ENCODE measurements at places on chromosomes 11 and 22. TPM values are rescaled to one million over a fixed set of nuclear protein-coding genes. Genes with fewer than 3 reads are reported as not detected.

CARD18 gene
- total RNA-seq: not detected

SEZ6L gene
- total RNA-seq: 0.11 TPM

TRIM49 gene
- total RNA-seq: not detected

TSSK2 gene
- not detected for total RNA-seq

RBFOX2 gene
- total RNA-seq: 3.0 TPM

OR8G1 gene
- not detected for total RNA-seq

SART1 gene
- total RNA-seq: 103 TPM

NEFH gene
- total RNA-seq: 0.12 TPM

DNA sequence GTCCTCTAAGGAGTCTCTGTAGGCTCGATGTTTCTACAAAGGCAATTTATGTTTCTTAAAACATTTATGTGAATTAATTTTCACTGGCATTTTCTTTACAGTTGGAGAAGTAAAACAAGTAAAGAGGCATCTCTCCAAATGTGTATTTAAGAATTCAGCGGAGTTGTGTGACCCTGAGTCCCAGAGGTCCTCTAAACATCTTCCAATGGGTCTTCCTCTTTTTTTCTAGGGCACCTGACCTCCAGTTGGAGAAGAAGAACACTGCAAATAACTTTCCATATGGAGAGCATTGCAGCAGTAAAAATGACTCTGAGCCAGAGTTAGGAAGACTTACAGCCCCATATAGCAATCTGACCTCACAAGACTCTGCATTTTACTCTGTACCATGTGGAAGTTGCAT, 480.5 kb upstream of the RAG2 start:
- no peaks in the 10 kb centered on the region for H3K4me1 ChIP-seq
- H3K27me3 ChIP-seq: no peaks in the 10 kb centered on the region
- no peaks in the 10 kb centered on the region for H3K36me3 ChIP-seq

- DNase-seq: peak; percentile 14
- peak overlapping the region; percentile 13 for H3K27ac ChIP-seq
- H3K27me3 ChIP-seq: no peaks in the 10 kb centered on the region
- peaks cover 97% of the 10 kb centered on the region for H3K4me1 ChIP-seq
- peaks cover 9% of the 10 kb centered on the region for H3K36me3 ChIP-seq
- H3K4me3 ChIP-seq: no peak overlapping the region
Measured at GRCh38 chr11:114160894-114161293, 101.4 kb downstream of the ZBTB16 start.

GRCh38 chr11:78192911-78193351, 4.2 kb downstream of the USP35 start:
- no peaks in the 10 kb centered on the region for H3K36me3 ChIP-seq
- H3K4me3 ChIP-seq: no peak overlapping the region
- DNase-seq: no peak
- peaks cover 13% of the 10 kb centered on the region for H3K4me1 ChIP-seq
- no peak overlapping the region for H3K27ac ChIP-seq

DNA sequence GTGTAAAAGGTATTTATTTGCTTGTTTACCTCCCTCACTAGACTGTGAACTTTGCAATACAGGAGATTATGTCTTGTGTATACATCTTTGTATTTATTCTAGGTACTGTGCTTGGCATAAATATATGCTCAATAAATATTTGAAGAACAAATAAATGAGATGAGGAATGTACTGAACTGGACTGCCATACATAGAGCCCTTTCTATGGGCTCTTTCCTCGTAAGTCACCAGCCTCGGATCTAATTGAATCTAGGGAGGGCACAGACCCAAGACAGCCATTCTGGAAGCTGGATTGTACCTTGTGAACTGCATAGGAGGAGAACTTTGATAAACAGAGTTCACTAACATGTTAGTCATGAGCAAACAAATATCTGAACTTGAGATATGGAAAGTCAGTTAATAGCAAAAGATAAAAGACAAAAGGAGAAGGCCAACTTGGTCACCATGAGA, 503.9 kb downstream of the INSC start:
- no peaks in the 10 kb centered on the region for H3K36me3 ChIP-seq
- H3K4me3 ChIP-seq: no peak overlapping the region
- no peak for DNase-seq

DNA sequence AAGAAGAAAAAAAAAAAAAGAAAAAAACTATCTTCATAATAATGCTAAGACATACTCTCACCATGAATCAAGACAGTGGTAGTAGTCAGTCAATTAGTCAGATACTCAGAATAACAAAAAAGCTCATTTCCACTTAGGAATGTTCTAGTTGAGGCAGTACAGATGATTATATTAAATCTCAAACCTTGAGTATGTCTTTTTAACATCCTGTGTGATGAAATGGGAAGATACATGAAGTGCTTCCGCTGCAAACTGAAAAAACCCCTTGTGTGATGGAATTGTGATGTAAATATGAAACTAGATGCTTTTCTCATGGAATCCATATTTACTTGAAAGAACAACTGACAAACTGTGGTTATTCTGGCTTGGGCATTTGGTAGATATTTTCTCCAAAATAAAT, 13.7 kb downstream of the AMOTL1 start:
- H3K4me1 ChIP-seq: no peaks in the 10 kb centered on the region
- H3K4me3 ChIP-seq: no peak overlapping the region

- no peak for DNase-seq
- H3K27ac ChIP-seq: no peak overlapping the region
- H3K27me3 ChIP-seq: no peaks in the 10 kb centered on the region
- no peak overlapping the region for H3K4me3 ChIP-seq
- H3K4me1 ChIP-seq: no peaks in the 10 kb centered on the region
- H3K36me3 ChIP-seq: no peaks in the 10 kb centered on the region
Measured at GRCh38 chr11:68658661-68659060, 25.7 kb upstream of the GAL start.

DNA sequence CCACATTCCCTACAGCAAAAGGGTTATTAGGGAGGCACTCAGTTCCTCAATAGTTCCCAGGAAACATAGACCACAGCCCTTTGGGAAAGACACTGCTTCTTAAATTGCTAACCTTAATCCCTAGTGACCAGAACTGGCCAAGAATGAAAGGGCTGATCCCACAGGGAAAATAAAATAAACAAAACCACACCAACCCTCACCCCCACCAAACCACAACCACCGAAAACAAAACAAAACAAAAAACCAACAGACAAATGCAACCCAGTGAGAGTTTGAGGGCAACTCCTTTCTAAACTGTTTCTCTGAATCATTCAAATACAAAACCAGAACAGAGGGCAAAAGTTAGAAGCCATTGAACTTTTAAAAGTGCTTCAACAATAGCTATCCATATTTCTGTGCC, 57.2 kb downstream of the NAV2 start:
- no peaks in the 10 kb centered on the region for H3K27me3 ChIP-seq
- no peak overlapping the region for H3K4me3 ChIP-seq
- H3K27ac ChIP-seq: no peak overlapping the region
- H3K4me1 ChIP-seq: no peaks in the 10 kb centered on the region
- no peak for DNase-seq

DNA sequence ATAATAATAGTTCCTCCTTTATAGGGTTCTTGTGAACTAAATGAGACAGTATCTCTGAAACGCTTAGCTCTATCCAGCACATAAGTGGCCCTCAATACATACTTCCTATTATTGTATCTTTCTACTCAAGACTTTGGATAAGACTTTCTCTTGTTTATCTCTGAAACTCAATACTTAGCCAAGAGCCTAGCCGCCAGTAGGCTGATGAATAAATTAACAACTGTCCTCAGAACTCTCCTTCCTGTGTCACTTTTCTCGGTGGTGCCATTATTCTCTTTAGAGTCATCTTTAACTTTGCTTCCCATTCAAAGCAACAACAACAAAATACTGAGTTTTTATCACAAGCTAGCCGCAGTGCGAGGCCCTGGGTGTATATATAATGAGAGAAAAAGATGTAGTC, 86.9 kb downstream of the FAM83F start:
- no peak overlapping the region for H3K4me3 ChIP-seq
- H3K27ac ChIP-seq: no peak overlapping the region
- H3K27me3 ChIP-seq: no peaks in the 10 kb centered on the region
- DNase-seq: no peak

- DNase-seq: no peak
- no peaks in the 10 kb centered on the region for H3K4me1 ChIP-seq
- H3K4me3 ChIP-seq: no peak overlapping the region
- H3K27me3 ChIP-seq: no peaks in the 10 kb centered on the region
- H3K27ac ChIP-seq: no peak overlapping the region
Measured at GRCh38 chr11:27447288-27448183, 25.1 kb downstream of the LGR4 start.

- no peak overlapping the region for H3K4me3 ChIP-seq
- no peak overlapping the region for H3K27ac ChIP-seq
- H3K36me3 ChIP-seq: no peaks in the 10 kb centered on the region
- DNase-seq: peak; percentile 79
- no peaks in the 10 kb centered on the region for H3K27me3 ChIP-seq
Measured at GRCh38 chr11:34926101-34926830, 9.8 kb downstream of the PDHX start.

DNA sequence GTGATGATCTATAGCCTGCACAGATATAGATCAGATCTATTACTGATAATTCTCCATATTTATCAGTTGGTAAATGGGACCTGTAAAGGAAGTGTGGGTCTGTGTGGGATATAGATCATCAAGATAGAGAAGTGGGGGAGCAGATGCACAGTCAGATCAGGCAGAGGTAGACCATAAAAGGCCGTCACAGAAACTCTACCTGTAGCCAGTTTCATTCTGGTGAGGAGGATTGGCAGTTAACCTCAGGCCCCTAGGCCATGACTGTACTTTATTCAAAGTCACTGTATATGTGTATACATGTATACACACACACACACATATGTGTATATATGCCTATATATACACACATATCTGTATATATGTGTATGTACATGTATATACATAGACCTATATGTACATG, 69.1 kb downstream of the ADM start:
- no peaks in the 10 kb centered on the region for H3K27me3 ChIP-seq
- no peaks in the 10 kb centered on the region for H3K4me1 ChIP-seq
- no peak overlapping the region for H3K4me3 ChIP-seq
- H3K36me3 ChIP-seq: no peaks in the 10 kb centered on the region
- no peak for DNase-seq
- H3K27ac ChIP-seq: no peak overlapping the region

- no peak overlapping the region for H3K4me3 ChIP-seq
- H3K4me1 ChIP-seq: no peaks in the 10 kb centered on the region
- no peak for DNase-seq
- H3K36me3 ChIP-seq: no peaks in the 10 kb centered on the region
- H3K27me3 ChIP-seq: no peaks in the 10 kb centered on the region
Measured at GRCh38 chr11:30495437-30495836, 90.7 kb downstream of the MPPED2 start.

DNA sequence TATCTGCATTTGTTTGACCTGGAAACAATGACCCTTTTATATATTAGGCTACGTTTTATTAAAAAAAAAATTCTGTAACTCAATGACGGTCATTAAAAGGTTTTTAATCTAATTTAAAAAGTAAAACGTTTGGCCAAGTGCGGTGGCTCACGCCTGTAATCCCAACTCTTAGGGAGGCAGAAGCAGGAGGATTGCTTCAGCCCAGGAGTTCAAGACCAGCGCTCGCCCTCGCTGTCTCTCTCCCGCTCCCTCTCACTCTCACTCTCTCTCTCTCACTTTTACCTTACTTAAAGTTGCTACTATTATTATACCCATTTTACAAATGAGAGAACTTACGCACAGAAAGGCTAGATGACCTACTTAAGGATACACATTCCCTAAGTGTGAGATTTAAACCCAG, 814 bp upstream of the NARS2 start:
- H3K27me3 ChIP-seq: no peaks in the 10 kb centered on the region
- peaks cover 7% of the 10 kb centered on the region for H3K4me1 ChIP-seq
- DNase-seq: no peak
- H3K27ac ChIP-seq: peak overlapping the region; percentile 84
- peak overlapping the region; percentile 86 for H3K4me3 ChIP-seq

- H3K27ac ChIP-seq: no peak overlapping the region
- peaks cover 8% of the 10 kb centered on the region for H3K4me1 ChIP-seq
- H3K27me3 ChIP-seq: peaks cover 20% of the 10 kb centered on the region
- no peak for DNase-seq
- H3K4me3 ChIP-seq: no peak overlapping the region
- H3K36me3 ChIP-seq: no peaks in the 10 kb centered on the region
Measured at GRCh38 chr22:20422271-20423007, 15.2 kb downstream of the SCARF2 start.

GRCh38 chr11:125464666-125465065, 31.4 kb downstream of the FEZ1 start:
- DNase-seq: no peak
- H3K4me3 ChIP-seq: no peak overlapping the region
- H3K4me1 ChIP-seq: no peaks in the 10 kb centered on the region
- no peaks in the 10 kb centered on the region for H3K36me3 ChIP-seq
